ENCODE measurements at places on chromosomes 4 and X. TPM values are rescaled to one million over a fixed set of nuclear protein-coding genes. Genes with fewer than 3 reads are reported as not detected.

GRCh38 chr4:19844446-19844845 lies 407.3 kb upstream of the SLIT2 start:
- no peak for DNase-seq

The MBNL3 gene
- 15.7 TPM for total RNA-seq

DNA sequence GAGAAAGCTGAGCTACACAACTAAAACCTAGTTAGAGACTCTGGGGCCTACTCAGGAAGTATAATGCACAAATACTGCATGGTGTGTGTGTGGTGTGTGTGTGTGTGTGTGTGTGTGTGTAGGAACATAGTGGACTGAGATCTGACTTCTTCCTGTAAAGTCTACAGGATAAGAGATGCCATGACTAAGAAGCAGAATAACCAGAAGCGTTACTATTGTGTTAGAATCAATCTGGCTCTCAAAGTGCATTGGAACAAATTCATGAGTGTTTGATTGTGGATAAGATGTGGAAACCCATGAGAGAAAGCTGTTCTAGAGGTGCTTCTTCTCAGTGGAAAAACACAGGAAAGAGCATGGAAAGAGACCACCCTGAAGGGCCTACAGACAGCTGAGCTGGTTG lies 302.1 kb downstream of the INPP4B start:
- no peak for DNase-seq

GRCh38 chr4:55633903-55634302 lies 2.2 kb downstream of the NMU start:
- DNase-seq, result no peak

Measured in pancreas (tissue), 10 donors.